Gastroesophageal sphincter (tissue), 4 donors: ENCODE measurements at places on chromosomes 3 and 15. TPM values are rescaled to one million over a fixed set of nuclear protein-coding genes. Genes with fewer than 3 reads are reported as not detected.
A peak's percentile ranks its signal among the peaks of the same experiment; 100 is the strongest.

DNA sequence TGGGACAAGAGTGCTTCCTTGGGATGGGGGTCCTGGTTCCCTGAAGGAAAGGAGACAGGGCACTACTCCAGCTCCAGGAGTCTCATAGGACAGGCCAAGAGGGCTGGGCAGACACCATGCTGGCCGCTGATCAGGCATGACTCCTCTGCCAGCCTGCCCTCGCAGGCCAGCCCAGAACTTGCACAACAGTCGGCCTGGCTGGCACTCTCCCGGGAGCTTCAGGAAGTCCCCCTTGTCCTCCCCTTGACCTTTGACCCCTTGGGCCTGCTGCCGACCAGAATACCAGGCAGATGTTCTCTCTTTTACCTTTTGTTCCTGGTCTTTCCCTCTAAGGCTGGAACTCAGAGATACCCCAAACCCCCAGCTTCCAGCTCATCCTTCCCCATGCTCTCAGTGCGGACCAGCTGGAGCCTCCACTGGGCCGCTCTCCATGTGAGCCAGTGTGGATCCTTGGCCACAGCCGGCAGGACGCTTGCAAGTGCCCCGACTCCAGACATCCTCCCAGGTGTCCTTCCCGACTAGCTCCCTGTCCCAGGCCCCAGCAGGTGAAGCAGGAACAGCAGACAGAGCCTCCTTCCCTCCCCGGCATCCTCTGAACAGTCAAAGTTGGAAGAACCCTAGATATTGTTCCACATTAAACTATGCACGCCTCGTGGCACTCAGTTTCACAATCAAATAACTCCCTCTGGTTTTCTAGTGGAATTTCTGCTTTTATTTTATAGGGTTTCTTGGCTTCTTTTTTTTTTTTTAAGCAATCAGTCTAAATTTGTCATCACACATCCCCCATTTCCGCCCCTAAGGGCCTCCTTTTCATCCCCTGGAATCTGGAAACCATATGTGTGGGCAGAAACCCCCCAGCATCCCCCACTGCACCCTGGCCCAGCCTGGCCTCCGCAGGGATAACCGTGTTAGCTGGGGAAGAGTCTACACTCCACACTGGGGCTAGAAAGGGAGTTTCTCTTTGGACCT is 15.7 kb downstream of the VPS18 start:
- ATAC-seq, result no peak

DNA sequence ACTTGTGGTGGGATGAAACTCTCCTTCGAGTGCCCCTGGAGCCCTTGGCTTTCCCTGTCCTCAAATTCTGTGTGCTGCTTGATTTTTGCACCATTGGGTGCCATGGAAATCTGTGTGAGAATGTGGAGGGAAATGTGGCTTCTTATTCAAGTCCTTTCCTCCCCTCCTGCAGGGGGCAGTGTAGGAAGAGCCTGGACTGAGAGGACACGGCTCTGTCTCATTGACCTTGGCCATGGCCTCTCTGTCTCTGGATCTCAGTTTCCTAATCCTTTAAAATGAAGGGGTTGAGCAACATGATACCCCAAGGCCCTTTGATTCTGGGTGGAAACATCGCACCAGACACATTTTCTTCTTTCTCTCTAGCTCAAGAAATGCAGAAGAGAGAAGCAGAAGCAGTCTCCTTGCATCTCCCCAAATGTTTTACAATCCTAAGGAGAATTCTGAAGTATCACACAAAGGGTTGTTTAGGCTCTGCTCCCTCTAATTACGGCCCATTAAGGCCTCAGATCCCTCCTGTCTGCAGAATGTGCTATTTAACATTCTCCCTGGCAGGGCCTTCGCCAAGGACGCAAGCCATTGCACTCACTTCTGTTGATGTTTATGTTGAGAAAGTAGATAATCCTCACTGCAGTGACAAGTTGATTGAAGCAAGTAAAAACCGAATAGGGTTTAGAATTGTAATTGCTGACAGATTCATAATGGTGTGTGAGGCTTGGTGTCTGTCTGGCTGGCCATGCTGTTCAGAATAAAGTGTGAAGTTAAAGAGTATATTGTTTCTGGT is 169.1 kb downstream of the TPRG1 start:
- ATAC-seq, result no peak

GRCh38 chr3:152302521-152303021 is 33.8 kb downstream of the MBNL1 start:
- peak; percentile 74 for ATAC-seq

The DPP8 gene
- 52.5 TPM for total RNA-seq

The AADACL2 gene
- total RNA-seq, result 4.4 TPM
